ENCODE measurements at places on chromosomes 5 and 9. TPM values are rescaled to one million over a fixed set of nuclear protein-coding genes. Genes with fewer than 3 reads are reported as not detected.

GRCh38 chr5:1999794-2000193 is 117.1 kb upstream of the IRX4 start:
- DNase-seq: no peak
- no peaks in the 10 kb centered on the region for H3K27me3 ChIP-seq
- no peaks in the 10 kb centered on the region for H3K4me1 ChIP-seq
- H3K36me3 ChIP-seq: no peaks in the 10 kb centered on the region

DNA sequence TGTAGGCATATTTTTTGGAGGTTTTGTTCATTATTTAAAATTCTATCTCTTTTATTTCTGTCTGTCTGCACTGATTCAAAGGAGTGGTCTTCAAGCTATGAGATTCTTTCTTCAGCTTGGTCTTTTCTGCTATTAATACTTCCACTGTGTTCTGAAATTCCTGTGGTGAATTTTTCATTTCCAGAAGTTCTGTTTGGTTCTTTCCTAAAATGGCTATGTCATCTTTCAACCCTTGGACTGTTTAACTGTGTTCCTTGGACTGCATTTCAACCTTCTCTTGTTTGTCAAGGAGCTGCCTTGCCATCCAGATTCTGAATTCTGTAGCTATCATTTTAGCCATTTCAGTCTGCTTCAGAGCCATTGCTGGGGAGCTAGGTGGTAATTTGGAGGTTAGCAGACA is 76.3 kb downstream of the CERT1 start:
- no peak overlapping the region for H3K4me3 ChIP-seq
- no peaks in the 10 kb centered on the region for H3K27me3 ChIP-seq
- no peaks in the 10 kb centered on the region for H3K4me1 ChIP-seq
- no peaks in the 10 kb centered on the region for H3K36me3 ChIP-seq
- DNase-seq: no peak

The SLC28A3 gene
- total RNA-seq: not detected

DNA sequence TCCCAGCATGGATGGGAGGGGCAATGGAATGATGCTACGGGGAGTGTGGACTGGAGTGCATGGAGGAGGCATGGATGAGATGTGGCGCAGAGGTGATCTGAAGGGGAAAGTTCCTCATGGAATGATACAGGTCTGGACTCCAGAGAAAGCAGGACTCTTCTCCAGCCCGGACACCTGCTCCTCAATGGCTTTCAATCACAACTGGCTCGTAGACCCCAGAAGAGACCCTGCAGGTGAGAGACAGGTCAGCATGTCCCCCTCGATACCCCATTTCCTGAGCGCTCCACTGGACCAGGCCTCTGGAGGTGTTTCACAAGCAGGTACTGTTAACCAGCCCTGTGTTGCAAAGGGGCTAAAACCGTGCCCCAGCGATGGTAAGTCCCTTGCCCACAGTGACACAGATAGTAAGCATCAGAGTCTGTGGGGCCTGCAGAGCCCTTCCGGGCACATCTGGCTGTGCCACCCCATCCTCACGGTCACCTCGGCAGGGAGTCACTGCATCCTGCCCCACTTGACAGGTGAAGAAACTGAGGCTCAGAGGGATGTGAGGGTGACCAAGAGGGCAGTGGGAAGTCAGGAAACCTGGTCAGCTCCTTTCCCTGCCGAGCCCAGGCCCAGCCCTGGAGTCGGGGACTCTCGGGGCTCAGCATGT is 5.5 kb upstream of the DPM2 start:
- peak overlapping the region; percentile 16 for H3K27ac ChIP-seq
- H3K4me3 ChIP-seq: no peak overlapping the region
- no peaks in the 10 kb centered on the region for H3K27me3 ChIP-seq
- H3K36me3 ChIP-seq: peaks cover 85% of the 10 kb centered on the region

The IL4 gene
- total RNA-seq: 6.0 TPM

DNA sequence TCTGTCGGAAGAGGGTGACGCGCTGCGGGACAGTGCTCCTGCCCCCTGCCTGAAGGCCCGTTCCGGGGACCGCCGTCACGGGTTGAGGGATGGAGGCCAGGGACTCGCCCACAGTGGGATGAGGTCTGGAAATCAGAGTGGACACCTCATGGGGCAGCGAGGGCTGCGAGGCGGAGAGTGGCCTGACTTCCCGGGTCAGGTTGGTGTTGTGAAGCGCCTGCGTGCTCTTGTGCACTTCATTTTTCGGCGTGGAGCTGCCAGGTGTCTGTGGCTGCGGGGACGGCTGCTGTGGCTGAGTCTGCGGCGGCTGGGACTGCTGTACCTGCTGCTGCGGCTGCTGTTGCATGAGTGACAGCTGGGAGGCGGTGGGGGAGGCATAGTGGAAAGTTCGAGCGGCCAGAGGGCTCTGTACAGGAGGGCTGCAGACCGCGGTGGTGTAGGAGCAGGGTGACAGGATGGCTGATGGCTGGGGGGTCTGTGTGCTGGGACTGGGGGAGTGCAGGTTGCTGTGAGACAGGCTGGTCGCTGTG is 434.1 kb downstream of the HCN1 start:
- DNase-seq: no peak
- no peak overlapping the region for H3K4me3 ChIP-seq
- H3K27ac ChIP-seq: no peak overlapping the region
- no peaks in the 10 kb centered on the region for H3K27me3 ChIP-seq
- no peaks in the 10 kb centered on the region for H3K4me1 ChIP-seq

DNA sequence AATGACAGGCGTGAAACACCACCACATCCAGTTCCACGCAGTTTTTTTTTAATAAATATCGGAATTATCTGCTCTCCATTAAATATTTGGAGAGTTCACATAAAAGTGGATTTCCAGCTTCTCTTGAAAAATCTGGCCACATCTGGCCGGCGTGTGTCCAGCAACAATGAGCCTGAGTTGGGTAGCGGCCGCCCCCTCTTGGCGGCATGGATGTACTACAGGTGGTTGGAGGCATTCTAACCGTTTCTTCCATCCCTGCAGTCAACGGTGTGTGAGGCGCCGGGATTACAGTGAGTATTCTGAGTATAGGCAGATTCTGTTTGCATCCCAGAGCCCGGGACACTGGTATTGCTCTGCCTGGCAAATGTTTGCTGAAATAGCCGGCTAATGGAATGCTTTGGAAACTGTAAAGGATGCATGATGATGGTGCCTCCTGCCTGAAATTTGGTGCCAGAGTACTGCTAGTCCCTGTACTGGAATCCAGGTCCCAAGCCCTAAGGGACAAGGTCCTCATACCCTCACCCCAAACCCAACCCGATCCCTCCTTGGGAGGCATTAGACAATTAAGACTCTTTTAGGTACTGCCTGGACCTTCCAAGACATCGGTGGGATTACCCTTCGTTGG is 13.6 kb upstream of the GM2A start:
- DNase-seq: peak; percentile 44
- H3K27me3 ChIP-seq: no peaks in the 10 kb centered on the region
- H3K4me3 ChIP-seq: no peak overlapping the region
- no peaks in the 10 kb centered on the region for H3K36me3 ChIP-seq

DNA sequence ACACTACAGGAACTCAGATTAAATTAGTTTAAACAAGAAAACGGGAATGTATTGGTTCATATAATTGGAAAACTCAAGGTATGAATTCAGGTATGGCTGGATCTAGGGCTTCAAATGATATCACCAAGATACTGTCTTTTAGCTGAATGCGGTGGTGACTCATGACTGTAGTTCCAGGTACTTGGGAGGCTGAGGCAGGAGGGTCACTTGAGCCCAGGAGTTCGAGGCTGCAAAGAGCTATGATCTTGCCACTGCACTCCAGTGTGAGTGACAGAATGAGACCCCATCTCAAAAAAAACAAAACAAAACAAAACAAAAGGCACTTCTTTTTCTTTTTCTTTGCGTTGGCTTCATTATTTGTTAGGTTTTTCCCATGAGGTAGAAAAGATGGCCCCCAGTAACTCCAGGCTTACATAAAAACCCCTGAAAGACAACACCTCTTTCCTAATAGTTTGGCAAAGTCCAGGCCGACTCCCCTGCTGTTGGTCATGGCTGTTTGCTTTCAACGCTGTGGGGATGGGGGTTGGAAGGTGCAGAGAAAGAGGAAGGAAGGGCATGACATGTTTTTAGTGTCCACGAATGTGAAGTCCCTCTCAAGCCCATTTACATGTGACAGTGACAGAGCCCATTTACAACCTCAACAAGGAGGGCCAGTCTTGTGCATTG is 39.8 kb upstream of the CRB2 start:
- no peaks in the 10 kb centered on the region for H3K36me3 ChIP-seq
- H3K4me1 ChIP-seq: no peaks in the 10 kb centered on the region
- no peak for DNase-seq
- H3K4me3 ChIP-seq: no peak overlapping the region

The IFNA5 gene
- not detected for total RNA-seq

The SIGMAR1 gene
- 64.4 TPM for total RNA-seq

GRCh38 chr5:53603009-53603687 is 42.7 kb downstream of the NDUFS4 start:
- no peak overlapping the region for H3K27ac ChIP-seq
- no peak for DNase-seq
- no peaks in the 10 kb centered on the region for H3K27me3 ChIP-seq

DNA sequence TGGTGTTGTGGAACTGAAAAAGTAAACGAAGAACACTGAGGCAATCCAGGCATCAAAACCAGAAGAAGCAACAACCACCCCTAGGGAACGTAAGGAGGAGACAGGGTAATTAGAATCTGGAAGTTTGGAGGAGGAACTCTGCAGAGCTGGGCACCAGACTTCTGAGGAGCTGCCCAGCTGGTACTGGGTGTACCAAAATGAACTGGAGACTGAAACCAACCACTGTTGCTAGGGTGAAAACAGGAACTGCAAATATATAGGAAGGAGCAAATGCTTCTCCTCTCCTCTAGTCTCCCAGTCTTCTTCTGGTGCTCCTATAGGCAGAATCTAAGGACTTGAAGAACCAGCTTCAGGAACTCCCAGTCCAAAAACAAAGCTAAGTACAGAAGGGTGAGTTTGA is 189.8 kb downstream of the ELAVL2 start:
- H3K27ac ChIP-seq: no peak overlapping the region
- no peak for DNase-seq
- no peak overlapping the region for H3K4me3 ChIP-seq
- H3K4me1 ChIP-seq: no peaks in the 10 kb centered on the region
- no peaks in the 10 kb centered on the region for H3K27me3 ChIP-seq
- H3K36me3 ChIP-seq: no peaks in the 10 kb centered on the region

GRCh38 chr5:98588215-98588614 is 185.2 kb upstream of the RGMB start:
- no peak overlapping the region for H3K4me3 ChIP-seq
- no peak for DNase-seq
- H3K27ac ChIP-seq: no peak overlapping the region
- H3K4me1 ChIP-seq: no peaks in the 10 kb centered on the region

The BARHL1 gene
- not detected for total RNA-seq

- no peak overlapping the region for H3K4me3 ChIP-seq
- no peaks in the 10 kb centered on the region for H3K36me3 ChIP-seq
- H3K4me1 ChIP-seq: no peaks in the 10 kb centered on the region
Measured at GRCh38 chr9:68981789-68982188, 32.1 kb downstream of the PRKACG start.

The PCDHB8 gene
- not detected for total RNA-seq

- no peaks in the 10 kb centered on the region for H3K4me1 ChIP-seq
- no peak overlapping the region for H3K27ac ChIP-seq
- H3K4me3 ChIP-seq: no peak overlapping the region
- H3K27me3 ChIP-seq: no peaks in the 10 kb centered on the region
- DNase-seq: no peak
Measured at GRCh38 chr9:100474082-100474923, 1.4 kb downstream of the TMEFF1 start.
